ENCODE measurements at places on chromosomes 3 and 15. TPM values are rescaled to one million over a fixed set of nuclear protein-coding genes. Genes with fewer than 3 reads are reported as not detected.
A peak's percentile ranks its signal among the peaks of the same experiment; 100 is the strongest.

CCNB2 gene
- not detected for polyA plus RNA-seq

CPNE4 gene
- not detected for polyA plus RNA-seq

MAP1A gene
- polyA plus RNA-seq = 0.29 TPM

SLC28A2 gene
- polyA plus RNA-seq = not detected

DNA sequence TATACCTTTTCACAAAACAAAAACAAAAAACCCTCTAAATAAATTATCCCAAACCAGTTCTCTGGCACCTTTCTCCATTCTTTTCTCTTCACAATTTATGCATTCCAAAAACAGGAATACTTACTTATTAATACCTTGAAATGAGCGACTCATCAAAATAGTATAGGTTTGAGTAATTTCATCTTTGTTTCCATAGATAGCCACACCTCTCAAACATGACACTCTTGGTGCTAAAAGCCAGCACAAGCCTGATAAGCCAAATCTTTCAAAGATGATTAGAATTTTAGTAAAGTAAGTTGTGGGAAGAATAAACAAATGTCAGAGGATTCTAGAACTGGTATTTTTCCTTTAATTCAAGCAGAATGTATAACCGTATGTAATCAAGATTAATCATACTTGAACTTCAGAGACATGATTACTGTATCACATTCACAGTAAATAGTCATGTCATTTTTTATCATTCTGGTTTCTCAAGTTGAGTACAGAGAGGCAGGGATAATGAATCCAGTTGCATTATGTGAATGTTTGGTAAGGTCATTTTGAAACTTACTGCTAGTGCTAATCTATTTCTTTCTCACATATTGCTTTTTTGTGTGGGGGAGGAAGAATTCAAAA, 12.1 kb upstream of the WDR5B start:
- peak overlapping the region; percentile 30 for H3K27ac ChIP-seq
- H3K27me3 ChIP-seq = no peaks in the 10 kb centered on the region
- H3K4me1 ChIP-seq = no peaks in the 10 kb centered on the region
- no peak for DNase-seq
- H3K36me3 ChIP-seq = peaks cover 37% of the 10 kb centered on the region

DNA sequence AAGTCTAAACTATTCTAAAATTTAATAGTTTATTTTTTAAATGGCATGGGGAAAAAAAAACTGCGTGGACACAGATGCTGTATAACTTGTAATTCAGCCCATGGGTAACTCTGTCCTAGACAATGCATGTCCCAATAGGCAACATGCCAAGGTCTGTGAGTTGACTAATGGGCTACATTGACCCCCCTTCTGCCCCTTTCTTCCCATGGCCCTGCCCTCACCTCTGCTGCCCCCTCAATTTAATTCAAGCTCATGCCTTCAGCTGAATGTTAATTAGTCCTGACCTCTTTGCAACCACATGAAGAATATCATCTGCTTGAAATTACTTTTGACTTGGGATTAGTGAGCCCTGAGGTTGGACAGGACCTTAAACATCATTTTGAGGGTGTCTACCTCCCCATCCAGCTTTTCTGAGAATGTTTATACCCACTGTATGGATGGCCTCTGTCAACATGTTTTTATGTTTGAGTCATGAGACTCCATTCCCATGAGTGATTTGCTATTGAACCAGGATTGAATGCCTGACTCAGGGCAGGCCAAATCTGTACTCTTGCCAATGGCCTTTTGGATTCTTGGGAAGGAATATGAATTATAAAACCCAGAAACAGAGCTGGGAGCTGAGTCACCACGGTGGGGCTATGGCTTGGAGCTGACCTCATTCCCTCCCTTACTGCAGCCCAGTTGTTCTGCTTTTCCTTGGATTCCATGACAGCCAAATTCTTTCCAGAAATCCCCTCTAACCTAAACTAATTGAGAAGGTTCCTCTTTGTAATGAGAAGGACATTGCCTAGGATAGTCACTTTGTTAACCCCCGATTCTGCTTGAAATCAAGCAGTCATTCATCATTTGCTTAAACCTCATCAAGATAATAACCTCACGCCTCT, 33.5 kb upstream of the PDE8A start:
- DNase-seq = no peak
- peaks cover 7% of the 10 kb centered on the region for H3K27me3 ChIP-seq

- peaks cover 5% of the 10 kb centered on the region for H3K27me3 ChIP-seq
- DNase-seq = no peak
- H3K4me1 ChIP-seq = no peaks in the 10 kb centered on the region
- no peaks in the 10 kb centered on the region for H3K36me3 ChIP-seq
- H3K4me3 ChIP-seq = no peak overlapping the region
These were observed 307.8 kb downstream of the KBTBD8 start for GRCh38 chr3:67305922-67306321.

GRCh38 chr3:114841515-114841914, 305.6 kb downstream of the ZBTB20 start:
- H3K4me1 ChIP-seq = peaks cover 15% of the 10 kb centered on the region
- DNase-seq = no peak
- peaks cover 37% of the 10 kb centered on the region for H3K36me3 ChIP-seq

- H3K4me1 ChIP-seq = peaks cover 41% of the 10 kb centered on the region
- no peak overlapping the region for H3K27ac ChIP-seq
- peaks cover 65% of the 10 kb centered on the region for H3K27me3 ChIP-seq
- H3K4me3 ChIP-seq = no peak overlapping the region
These were observed 267.3 kb downstream of the SHQ1 start for GRCh38 chr3:72580900-72581299.

- no peak overlapping the region for H3K4me3 ChIP-seq
- no peaks in the 10 kb centered on the region for H3K36me3 ChIP-seq
- DNase-seq = no peak
- H3K27me3 ChIP-seq = no peaks in the 10 kb centered on the region
- H3K4me1 ChIP-seq = no peaks in the 10 kb centered on the region
These were observed 185.2 kb upstream of the ZNF385D start for GRCh38 chr3:21936207-21936606.

DNA sequence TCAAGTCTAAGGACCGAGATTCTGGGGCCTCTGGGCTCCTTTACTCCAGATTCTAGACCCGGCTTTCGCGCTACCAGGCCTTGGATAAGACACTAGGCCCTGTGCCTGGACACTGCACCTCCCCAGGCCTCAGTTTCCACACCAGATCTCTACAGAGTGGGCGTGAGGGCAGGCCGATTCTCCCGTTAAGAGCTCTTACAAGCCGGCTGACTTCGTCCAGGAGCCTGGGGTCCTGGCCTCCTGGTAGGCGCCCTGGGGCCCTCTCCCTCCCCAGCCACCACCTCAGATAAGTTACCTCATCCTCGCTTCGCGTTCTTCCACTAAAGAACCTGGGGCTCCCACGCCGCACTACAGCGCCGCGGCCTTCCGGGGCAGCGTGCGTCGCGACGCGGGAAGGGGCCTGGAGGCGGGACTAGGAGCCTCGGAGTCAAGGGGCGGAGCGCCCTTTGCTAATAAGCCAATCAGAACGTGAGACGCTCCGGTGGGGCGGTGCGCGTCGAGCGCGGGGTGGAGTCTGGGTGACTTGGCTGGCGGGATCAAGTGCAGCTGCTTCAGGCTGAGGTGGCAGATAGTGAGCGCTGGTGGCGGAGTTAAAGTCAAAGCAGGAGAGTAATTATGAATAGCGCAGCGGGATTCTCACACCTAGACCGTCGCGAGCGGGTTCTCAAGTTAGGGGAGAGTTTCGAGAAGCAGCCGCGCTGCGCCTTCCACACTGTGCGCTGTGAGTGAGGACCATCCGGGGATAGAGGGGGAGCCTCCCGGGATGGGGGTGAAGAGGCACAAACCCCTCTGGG, at the start of the genes EAF2 and IQCB1:
Gene EAF2, plus strand, starts transcription at position 539 of the 794 bp plus-strand sequence. Its CDS starts 77 bp downstream, at position 616.
Gene IQCB1, minus strand, starts transcription at position 390 of the 794 bp plus-strand sequence. CDS start 6,100 bp downstream, outside the sequence.
- H3K27me3 ChIP-seq = no peaks in the 10 kb centered on the region
- peak; percentile 97 for DNase-seq
- H3K27ac ChIP-seq = peak within 1 kb of the TSS; percentile 91
- peaks cover 21% of the 10 kb centered on the region for H3K36me3 ChIP-seq
- peaks cover 60% of the 10 kb centered on the region for H3K4me1 ChIP-seq

GRCh38 chr3:25335356-25335755, 92.7 kb upstream of the RARB start:
- peaks cover 4% of the 10 kb centered on the region for H3K36me3 ChIP-seq
- H3K27me3 ChIP-seq = peaks cover 2% of the 10 kb centered on the region
- no peaks in the 10 kb centered on the region for H3K4me1 ChIP-seq
- no peak overlapping the region for H3K27ac ChIP-seq

GRCh38 chr15:60208709-60209108, 189.1 kb downstream of the ANXA2 start:
- no peak for DNase-seq
- no peak overlapping the region for H3K27ac ChIP-seq
- H3K36me3 ChIP-seq = no peaks in the 10 kb centered on the region
- H3K4me1 ChIP-seq = no peaks in the 10 kb centered on the region

DNA sequence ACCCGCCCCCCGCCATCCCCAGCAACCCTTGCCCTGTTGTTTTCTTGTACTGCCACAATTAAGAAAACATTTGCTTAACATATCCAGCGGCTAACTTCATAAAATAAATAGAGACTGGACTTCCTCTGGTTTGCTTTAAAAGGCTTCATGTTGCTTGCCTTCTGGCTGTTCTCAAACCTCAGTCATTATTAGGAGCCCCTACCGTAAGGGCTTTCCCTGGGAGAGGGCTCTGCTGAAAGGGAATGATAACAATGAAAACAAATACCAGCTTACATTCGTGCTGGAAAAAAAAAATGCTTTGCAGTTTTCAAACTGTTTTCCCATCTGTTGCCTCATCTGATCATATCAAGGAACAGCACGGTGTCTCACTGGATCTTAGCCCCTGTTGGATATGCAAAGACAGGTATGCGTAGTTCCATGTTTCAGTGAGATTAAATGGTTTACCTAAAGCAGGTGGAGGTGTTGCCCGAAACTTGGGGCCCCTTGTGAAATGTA, 77.2 kb upstream of the VGLL4 start:
- no peaks in the 10 kb centered on the region for H3K36me3 ChIP-seq
- peaks cover 23% of the 10 kb centered on the region for H3K4me1 ChIP-seq
- no peak for DNase-seq

DNA sequence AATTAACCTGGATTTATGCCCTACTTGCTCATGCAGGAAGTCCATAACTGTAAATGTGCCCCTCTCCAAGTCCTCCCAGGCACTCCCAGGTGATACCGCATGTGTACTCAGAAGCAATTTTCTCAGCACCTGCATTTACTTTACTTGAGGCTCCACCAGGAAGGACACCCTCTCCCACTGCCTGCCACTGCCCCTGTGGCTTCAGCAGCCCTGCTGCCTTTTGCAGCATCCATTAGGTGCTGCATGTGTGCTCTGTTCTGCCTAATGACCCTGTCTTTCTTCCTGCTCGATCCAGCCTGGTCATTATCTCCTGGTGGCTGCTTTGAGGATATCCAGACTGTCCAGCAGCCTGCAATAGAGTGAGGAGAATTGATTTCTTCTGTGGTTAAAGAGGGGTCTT, 107.6 kb upstream of the SEMA6D start:
- no peaks in the 10 kb centered on the region for H3K4me1 ChIP-seq
- H3K4me3 ChIP-seq = no peak overlapping the region
- no peak overlapping the region for H3K27ac ChIP-seq
- DNase-seq = no peak
- no peaks in the 10 kb centered on the region for H3K36me3 ChIP-seq

DNA sequence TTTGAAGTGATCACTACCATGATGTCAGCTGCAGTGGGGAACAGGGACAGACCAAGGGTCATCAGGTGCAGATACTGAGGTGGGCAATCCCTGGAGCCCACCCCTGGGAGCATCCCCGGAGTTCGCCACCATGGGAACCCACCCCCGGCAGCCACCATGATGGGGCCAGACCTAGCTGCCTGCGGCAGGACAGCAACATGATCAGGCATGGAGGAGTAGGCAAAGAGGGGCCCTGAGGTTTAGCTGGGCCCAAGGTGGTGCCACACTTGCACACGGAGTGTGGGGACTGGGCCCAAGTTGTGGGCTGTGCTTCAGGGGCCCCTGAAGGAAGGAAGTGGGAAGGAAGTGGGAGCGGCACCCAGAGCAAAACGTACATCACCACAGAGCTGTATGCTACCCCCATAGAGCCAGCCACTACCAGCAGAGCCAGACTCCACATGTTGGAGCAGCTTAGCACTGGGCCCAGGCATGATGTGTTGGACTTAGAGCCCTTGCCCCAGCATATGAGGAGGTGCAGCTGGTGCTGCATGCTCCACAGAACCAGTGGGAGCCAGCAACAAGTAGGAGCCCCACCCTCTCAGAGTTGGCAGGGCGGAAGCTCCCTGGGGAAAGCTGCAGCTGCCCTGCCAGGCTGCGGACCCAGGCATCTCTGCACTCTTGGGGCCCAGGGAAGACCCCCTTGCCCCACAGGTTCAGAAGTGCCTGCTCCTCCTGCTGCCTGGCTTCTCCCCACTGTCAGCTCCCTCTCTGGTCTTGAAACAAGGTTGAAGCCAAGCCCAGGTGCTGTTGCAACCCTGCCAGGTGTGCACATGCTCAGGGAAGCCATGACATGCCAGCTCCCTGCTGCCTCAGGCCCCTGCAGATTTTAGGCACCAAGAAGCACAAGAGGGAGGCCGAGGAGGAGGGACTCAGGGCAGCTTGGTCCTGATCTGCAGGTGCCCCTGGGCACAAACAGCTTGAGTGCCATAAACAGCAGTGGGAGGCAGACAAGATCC, 515.3 kb downstream of the ZBBX start:
- H3K27ac ChIP-seq = no peak overlapping the region
- H3K4me1 ChIP-seq = no peaks in the 10 kb centered on the region
- H3K36me3 ChIP-seq = no peaks in the 10 kb centered on the region
- no peak for DNase-seq
- H3K4me3 ChIP-seq = no peak overlapping the region

DNA sequence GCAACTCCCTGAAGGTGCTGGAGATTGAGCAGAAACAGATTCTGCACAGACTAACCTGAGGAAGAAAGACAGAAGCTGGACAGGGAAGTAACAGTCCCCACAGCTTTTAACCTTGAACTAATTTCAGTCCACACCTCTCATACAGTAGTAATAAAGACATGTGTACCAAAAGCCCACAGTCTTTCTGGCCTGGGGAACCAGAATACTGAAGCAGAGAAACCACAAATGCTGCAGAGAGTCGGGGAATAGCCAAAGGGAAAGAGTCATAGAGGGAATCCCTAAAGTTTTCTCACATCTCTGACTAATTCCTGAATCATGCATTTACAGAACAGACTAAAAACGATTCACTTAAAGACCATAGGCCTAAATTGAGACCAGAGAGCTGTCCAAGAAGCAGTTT, 503.4 kb upstream of the NECTIN3 start:
- peaks cover 3% of the 10 kb centered on the region for H3K27me3 ChIP-seq
- no peak for DNase-seq
- no peaks in the 10 kb centered on the region for H3K36me3 ChIP-seq
- no peak overlapping the region for H3K4me3 ChIP-seq
- no peaks in the 10 kb centered on the region for H3K4me1 ChIP-seq

GRCh38 chr3:172259726-172260248, 188.5 kb downstream of the GHSR start:
- H3K4me1 ChIP-seq = no peaks in the 10 kb centered on the region
- no peaks in the 10 kb centered on the region for H3K36me3 ChIP-seq
- DNase-seq = no peak
- no peaks in the 10 kb centered on the region for H3K27me3 ChIP-seq
